ENCODE measurements at places on chromosomes 5 and 9.

DNA sequence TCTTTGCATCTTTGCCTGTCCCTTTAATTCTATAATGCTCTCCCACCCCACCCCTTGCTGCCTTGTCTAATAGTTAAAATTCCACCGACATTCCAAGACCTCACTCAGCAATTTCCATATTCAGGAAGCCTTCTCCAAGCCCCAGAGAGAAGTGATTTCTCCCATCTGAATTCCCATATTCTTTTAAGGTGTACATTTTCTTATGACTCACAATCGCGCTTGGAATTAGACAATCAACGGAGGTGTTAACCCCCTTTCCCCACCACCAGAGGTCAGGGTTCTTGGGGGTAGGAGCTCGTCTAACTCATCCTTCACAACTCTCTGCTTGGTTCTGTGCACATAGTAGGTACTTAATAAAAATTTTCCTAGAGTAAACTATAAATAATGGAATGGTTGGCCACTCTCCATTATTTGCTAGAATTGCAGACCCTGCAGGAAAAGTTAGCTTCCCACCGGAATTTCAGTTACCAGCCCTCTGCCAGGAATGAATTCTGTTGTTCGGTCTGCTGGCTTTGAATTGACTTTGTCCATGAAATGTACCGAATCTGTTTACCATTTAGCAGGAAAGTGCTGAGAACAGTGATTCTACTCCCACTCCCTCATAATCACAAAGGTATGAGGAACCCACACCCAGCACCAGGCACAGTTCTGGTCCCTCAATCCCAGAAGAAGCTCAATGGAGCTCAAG, 5.0 kb downstream of the KCNIP1 start:
- no peak for DNase-seq

- no peak for DNase-seq
Observed at GRCh38 chr9:137441289-137441934, at the start of gene ENTPD8. Gene ENTPD8, minus strand, starts transcription at chr9:137441357. Its CDS starts 3,072 bp downstream, at chr9:137438285.

DNA sequence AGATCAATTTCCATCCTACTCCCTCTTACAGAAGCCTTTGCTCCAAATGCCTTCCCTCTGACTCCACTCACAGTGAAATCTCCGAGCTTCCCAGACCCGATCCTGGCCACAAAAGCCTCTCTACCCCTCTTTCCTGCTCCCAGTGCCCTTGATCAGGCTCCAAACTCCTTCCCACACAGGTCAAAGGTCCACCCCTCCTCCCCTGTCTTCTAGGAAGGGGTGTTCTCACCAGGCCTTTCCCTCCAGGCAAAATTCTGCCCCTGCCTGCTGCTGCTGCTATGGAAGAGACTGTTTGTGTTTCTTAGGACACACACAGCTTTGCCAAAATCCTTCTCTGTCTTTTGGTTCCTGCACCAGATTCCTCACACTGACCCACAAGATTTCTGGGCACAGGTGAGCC, 85.8 kb upstream of the ALDH1A1 start:
- no peak for DNase-seq

DNA sequence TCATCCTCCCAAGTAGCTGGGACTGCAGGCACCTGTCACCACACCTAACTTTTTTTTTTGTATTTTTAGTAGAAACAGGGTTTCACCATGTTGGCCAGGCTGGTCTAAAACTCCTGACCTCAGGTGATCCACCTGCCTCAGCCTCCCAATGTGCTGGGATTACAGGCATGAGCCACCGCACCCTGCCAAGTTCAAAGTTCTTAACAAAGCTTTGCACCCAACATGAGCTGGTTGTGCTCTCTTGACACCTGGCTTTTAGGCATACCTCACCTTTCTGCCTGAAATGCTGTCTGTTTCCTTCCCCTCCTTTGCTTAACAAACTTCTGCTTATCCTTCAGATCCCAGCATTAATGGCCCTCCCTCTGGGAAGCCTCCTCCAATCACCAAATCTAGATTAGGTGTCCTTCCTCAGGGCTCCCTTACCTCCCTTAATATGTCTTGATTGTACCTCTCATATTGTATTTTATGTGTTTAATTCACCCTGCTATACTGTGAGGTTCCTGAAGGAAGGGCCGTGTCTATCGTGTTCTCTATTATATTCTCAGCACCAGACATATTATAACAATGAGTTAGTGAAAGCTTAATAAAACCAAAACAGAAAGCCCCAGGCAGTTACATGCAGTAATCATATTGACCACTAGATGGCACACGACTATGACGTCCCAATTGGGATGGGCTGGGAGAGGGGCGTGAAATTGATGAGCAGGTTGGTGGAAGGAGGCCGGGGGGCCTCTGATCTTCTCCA, 62.9 kb upstream of the PPARGC1B start:
- no peak for DNase-seq

DNA sequence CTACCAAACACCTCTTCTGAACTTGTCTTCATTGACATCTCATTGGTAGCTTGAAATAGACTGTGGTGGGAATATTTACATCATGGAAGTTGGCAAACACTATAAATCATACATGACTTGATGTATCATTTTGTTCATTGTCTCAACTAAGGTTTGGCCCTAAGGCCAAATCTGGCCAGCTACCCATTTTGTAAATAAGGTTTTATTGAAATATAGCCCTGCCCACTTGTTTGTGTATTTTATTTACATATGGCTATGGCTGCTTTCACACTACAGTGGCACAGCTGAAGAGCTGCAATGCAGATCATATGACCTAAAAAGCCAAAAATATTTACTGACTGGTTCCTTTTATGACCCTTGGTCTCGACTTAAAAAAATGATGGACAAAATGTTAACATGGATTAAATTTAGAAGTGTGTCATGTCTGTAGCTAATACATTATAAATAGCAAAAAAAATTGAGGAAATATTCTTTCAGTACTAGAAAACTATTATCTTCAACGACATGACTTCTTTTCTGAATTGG, 22.1 kb downstream of the FAM240B start:
- no peak for DNase-seq

GRCh38 chr5:132747616-132748440, 602 bp downstream of the CCNI2 start:
- DNase-seq: peak; percentile 66

GRCh38 chr9:125748446-125749099, 1.4 kb downstream of the PBX3 start:
- peak; percentile 30 for DNase-seq

- no peak for DNase-seq
Observed at GRCh38 chr9:134379831-134380365, 53.6 kb downstream of the RXRA start.

GRCh38 chr9:97408562-97408961, 3.3 kb upstream of the TDRD7 start:
- DNase-seq: no peak

GRCh38 chr5:93161661-93162654, 419.1 kb downstream of the NR2F1-AS1 start:
- DNase-seq: no peak

DNA sequence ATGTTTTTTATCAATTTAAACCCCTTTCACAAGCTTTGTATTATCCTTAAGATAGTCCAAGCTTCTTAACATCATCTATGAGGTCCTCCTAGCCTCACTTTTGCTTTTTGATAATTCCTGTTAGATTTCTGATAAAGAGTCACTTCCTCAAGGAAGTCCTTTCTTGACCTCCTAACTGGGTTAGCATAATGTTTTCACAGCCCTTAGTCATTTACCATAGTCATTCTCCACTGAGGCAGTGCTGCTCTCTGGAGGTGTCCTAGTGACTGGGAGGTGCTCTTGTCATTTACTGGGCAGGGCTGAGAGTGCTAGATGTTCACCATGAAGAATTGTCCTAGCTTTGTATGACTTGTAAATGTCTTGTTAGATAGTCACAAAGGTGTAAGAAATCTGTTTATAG, 26.4 kb downstream of the TNPO1 start:
- DNase-seq: no peak

- peak; percentile 70 for DNase-seq
Observed at GRCh38 chr5:159097784-159098602, 1.7 kb downstream of the EBF1 start.

DNA sequence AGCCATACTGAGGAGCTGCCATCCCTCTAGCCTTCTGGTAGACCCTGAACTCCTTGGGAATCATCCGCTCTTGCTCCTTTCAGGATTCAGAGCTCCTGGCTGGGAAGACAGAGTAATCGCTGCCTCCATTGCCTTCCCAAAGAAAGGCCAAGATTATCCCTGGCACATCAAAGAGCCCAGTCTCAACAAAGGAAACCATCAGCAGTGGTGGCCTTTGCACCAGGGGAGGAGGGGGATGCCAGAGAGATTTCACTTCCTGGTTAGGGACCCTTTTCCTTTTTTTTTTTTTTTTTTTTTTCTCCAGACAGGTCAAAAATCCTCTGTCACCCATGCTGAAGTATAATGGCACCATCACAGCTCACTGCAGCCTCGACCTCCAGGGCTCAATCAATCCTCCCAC, 16.0 kb upstream of the ERGIC1 start:
- DNase-seq: no peak

DNA sequence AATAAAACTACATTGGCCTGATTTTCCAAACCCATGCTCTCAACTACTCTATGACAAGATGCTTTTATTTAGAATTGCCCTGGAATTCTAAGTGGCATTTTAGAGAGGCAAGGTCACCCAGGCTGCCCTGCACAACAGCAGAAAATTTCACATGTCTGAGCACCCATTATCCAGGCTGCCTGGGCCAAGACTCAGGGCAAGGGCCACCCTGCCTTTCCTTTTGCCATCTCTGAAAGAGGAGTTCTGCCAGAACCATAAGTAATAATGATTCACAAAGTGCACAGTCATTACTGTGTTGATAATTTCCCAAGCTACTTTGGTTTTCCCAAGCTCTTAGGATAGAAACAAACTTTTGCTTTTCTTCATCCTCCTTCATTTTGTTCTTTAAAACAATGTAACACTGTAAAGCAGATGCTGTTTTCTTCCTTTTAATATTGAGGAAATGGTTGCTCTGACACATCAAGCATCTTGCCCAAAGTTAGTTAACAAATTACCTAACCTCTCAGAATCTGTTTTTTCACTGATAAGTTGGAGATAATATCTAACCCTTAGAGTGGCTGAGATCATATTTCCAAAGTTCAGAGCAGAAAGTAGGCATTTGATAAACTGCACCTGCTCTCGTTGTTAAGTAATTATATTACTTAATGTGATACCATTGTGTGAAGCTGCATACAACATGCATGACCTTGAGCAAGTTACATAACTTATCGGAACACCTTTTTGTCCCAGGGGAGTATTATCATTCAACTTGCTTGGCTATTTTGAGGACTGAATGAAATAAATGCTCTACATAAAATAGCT, 325.6 kb downstream of the PRELID2 start:
- no peak for DNase-seq

DNA sequence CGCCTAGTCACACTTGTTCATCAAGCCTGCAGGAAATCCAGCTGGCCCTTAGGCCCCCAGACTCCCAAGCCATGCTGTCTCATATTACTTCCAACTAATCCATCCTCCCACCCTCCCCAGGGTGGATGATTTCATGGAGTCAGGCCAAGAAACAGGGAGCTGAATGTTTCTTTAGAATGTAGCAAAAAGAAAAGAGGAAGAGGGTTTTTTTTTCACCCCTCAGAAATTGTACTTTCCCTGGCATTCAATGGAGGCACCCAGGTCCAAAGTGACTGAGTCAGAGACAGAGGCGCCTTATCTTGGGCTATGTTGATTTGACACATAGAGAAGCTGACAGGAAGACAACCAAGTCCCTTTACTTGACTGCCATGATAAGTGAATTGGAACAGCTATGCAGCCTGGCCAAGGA, 260.2 kb upstream of the NR4A3 start:
- no peak for DNase-seq

DNA sequence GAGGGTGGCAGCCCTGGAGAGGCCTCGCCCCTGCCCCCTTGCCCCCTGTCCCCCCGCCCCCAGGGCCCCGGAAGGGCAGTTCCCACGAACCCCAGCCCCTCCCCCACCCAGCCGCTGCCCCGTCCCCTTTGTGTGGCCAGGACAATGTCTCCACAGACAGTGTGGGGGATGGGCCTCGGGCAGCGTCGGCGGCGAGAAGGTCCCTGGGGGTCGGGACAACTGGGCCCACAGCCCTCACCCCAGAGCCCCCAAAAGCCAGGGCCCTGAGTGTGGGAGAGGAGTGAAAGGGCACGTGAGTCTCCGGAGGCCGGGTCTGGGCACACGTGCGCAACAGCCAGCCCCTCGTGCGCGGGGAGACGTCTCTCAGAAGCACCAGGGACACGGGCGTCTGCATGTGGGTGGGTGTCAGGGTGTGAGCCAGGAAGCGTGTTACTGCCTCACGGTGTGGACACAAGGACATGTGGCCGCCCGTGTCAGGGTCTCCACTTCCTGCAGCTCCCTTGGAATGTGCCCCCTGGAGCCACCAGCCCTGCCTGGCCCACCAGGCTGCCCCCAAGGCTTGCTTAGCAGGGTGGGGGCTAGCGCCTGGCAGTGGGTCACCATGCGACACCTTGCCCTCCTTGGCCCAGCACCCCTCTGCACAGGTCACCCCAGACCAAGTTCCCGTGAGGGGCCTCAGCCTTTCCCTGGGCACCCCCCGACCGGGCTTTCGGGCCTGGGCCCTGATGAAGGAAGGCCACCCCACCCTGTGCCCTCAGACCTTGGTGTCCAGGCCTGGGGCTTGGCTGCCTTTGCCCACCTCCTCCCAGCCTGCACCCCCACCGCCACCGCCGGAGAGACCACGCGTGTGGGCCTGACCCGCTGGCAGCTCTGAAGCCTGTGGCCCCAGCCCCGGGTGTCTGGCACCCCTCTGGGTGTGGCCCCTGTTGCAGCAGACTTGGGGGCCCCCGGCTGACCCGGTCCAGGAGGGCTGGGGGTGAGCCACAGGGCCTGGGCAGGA, 12.8 kb upstream of the NRARP start:
- DNase-seq: peak; percentile 15

DNA sequence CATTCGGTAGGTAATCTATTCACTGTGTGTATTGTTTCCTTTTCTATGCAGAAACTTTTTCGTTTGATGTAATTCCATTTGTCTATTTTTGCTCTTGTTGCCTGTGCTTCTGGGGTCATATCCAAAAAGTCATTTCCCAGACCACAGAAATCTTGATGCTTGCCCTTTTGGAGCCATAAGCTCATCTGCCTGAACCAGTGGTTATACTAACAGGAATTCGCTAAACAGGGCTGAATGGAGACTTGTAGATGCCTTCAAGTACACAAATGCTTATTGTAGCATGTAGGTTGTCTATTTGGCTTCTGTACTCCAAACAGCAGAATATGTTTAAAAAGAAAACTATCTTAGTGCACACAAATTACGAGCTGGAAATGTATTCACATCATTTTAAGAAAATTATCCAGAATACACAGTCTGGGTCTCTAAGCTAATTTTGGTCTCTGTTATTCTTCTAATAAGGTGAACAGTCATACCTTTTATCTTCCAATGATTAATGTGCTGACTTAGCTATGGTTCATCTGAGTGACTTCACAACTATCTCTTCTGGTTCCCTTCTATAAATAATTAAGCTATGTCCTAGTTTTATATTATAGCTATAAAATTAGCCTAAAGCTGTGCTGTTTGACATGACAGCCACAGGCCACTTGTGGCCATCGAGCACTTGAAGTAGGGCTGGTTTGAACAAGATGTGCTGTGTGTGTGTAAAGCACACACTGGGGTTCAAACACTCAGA, 87.6 kb downstream of the DAPK1 start:
- no peak for DNase-seq

- no peak for DNase-seq
Observed at GRCh38 chr5:137344021-137344420, 155.1 kb downstream of the SPOCK1 start.
